ENCODE measurements at places on chromosomes 3 and 15.

DNA sequence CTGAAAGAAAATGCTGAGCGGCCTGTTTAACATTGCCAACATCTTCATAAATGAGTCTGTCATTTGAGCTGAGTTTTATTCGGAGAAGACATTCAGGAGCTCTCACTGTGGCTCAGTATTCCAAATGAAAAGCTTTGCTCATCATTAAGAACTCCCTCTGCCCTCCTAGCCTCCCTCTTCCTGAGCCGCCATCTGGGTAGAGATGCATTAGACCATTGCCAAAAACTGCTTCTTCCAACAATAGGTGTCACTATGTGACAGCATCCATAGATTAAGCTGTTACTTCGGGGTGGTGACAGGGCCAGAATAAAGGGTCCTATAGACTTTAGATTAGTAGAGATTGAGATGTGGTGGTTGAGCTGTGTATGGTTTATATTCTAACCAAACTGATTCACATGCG, 501.4 kb upstream of the NR2F2 start:
- no peak for DNase-seq

DNA sequence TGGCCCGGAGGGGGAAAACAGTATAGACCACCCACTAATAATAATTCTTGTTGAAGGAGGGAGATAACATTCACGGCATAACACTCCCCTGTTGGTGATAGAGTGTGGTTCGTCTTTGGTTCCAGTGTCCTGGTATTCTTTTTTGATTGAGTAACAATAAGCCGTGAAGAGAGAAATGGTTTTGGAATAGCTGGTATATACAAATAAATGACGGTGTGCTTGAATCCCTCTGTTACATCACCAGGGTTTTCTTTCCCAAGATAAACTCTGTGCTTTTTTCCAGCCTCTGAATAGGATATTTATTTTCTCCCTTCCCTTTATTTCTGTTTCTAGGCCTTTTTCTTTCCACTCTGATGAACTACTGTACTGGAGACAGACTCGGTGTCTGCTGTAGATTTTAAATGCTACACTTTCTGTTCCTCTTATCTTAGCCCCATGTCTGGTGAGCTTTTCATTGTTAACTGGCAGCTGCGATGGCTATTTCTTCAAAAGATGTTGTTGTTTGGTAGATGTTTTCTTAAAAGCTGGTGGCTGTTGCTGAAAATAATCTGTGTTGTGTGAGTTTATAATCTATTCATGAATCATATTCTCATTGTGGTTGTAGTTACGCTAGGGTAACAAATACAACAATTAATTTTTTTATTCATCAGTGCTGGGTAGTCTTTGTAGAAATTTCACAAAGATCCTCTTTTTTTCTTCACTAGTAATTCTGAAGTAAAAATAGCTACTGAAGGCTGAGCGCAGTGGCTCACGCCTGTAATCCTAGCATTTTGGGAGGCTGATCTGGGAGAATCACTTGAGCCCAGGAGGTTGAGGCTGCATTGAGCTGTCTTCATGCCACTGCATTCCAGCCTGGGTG, 15.5 kb upstream of the SCAANT1 start:
- DNase-seq: no peak

DNA sequence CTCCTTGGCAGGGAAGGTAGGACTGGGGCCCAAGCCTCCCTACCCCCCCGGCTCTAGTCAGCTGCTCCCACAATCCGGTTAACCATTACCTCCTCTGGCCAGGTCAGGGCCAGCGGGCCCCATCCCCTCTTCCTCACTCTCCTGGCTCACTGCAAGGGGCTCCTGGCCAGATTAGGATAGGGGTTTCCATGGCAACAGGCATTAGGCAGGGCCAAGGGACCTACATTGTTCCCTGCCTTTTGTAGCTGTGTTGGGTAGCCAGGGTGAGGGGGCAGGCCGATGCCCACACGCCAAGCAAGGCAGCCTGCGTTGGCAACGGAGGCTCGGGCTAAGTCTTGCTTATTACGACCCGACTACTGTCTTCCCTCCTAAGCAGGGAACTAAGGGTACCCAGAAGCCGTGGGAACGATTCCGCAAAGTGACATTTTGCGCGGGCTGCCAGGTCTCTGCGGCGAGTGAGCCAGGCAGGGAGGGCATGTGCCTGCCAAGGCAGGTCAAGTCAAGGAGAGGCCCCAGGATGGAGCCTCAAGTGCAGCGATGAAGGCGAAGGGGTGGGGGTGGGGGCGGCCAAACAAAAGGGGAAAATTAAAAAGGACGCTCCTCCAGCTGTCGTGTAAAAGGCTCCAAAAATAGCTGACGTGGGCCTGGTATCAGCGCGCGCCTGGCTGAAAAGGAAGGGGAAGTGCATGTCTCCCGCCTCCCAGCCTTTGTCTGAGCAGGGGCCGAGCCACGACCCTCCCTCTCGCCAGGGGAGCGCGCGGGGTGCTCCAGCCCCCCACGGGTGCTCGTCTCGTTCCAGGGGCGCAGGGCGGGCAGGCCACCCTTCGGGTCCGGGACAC, 919 bp downstream of the IDH2 start:
- no peak for DNase-seq

GRCh38 chr3:144358191-144358590, 386.6 kb downstream of the DIPK2A start:
- no peak for DNase-seq

DNA sequence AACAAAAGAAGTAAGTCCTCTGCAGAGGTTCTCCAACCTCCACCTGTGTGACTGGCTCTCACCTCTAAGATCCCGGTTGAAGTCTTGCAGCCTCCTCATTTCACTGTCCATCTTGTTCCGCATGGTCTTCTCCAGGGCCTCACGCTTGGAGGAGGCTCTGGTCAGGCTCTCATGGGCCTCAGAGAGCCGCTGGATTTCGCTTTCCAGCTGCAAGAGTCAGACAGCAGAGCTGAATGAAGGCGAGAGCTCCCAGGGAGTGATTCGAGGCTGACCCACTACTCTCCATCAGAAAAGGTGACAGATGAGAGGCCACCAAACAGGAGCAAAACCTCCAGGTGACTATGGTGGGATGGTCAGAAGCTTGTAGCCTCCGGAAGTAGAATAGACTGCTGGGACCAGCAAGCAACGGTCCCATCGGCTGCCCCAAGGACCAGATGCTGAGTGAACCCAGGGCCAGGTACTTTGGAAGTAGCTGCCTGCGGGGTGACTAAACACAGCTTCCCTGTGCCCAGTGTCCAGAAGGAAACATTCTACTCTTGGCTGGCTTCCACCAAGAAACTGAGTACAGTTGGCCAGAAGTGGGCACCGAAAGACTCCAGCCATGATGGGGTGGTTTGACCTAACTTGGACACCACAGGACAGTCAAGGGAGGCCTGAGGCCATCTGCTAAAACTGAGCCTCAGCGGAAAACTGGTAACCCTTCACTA, 7.9 kb downstream of the AMOTL2 start:
- no peak for DNase-seq

DNA sequence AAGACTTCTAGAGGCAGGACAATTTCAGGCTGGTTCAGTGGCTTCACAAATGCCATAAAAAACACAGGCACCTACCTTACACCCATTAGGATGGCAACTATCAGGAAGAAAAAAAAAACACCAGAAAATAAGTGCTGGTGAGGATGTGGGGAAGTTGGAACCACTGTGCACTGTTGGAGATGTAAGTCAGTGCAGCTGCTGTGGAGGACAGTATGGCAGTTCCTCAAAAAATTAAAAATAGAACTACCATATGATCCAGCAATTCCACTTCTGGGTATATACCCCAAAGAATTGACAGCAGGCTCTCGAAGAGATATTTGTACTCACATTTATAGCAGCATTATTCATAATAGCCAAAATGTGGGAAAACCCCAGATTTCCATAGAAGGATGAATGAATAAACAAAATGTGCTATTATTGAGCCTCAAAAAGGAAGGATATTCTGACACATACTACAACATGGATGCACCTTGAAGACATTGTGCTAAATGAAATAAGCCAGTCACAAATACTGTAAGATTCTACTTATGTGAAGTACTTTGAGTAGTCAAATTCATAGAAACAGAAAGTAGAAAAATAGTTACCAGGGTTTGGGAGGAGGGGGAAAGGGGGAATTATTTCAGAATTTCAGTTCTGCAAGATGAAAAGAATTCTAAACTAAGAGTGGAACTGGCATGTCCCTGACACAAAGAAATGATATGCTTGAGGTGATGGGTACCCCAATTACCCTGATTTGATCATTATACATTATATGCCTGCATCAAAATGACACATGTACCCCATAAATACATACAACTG, 40.9 kb downstream of the NR1D2 start:
- no peak for DNase-seq

DNA sequence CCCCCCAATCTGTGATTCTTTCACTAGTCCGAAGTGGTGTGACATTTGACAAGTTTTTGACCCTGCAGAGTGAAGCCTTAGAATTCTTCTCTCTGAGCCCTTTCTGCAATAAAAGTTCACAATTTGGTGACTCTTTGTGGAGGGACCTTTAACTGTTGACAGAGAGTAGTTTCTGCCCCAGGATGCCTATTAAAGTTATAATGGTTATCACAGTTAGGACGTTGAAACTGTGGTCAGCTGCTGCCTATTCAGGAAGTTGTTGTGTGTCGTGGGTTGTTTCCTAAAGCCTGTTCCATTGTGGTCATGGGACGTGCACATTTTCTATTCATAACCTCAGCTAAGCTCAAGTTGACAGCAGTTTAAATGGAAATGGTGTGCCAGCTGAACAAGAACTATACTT, 274.5 kb downstream of the NEK10 start:
- DNase-seq: no peak

- DNase-seq: no peak
Observed at GRCh38 chr3:11699083-11699427, 55.3 kb upstream of the VGLL4 start.

- no peak for DNase-seq
Observed at GRCh38 chr3:131550562-131551465, 48.0 kb upstream of the MRPL3 start.

DNA sequence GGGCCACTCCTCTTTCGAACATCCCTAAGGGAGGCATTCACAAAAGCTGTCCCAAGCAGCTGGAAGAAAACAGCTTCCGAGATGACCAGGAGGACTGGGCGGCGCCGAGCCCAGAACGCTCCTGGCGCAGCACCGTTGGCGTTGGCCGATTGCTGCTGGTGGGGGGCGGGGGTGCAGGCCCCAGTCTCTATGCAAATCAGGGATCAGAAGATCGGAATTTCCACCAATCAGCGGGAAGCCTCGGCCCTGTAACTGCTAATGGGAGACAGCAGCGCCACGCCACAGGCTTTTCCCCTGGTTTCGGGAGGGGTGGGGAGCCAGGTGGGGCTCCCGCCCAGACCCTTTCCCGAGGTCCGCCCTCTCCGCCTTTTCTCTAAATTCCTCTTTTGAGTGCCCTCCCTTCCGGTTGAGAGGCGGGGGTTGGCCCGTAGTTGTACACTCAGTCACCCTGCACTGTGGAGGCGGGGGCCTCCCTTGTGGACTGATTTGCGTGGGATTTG, 27.0 kb downstream of the HMCES start:
- DNase-seq: no peak

- DNase-seq: no peak
Observed at GRCh38 chr3:168583977-168584376, 488.3 kb upstream of the GOLIM4 start.

DNA sequence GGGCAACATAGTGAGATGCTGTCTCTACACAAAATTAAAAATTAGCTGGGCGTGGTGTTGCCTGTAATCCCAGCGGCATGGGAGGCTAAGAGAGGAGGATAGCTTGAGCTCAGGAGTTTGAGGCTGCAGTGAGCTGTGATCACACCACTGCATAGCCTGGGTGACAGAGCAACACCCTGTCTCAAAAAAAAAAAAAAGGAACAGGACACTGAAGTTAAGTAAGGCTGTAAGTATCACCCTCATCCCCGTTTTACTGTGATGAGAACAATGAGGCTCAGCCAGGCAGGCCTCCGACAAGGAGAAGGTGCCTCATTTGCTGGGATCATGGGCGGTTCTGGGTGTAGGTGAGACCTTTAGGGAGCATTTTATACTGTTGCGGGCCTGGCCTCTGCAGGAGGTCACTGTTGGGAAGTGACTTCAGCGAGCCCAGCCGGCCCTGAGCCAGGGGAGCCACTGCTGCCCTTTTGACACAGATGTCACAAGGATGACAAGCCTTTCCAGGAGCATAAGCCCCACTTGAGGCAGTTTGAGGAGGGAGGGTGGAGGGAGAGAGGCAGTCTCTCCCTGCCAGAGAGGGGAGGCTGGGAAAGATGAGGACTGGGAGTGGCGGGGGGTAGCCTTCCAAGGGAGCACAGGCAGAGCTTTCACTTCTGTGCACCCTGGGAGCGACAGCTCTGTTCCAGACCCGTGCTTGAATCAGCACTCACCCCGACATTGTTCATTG, 30.8 kb downstream of the IRAK2 start:
- no peak for DNase-seq

DNA sequence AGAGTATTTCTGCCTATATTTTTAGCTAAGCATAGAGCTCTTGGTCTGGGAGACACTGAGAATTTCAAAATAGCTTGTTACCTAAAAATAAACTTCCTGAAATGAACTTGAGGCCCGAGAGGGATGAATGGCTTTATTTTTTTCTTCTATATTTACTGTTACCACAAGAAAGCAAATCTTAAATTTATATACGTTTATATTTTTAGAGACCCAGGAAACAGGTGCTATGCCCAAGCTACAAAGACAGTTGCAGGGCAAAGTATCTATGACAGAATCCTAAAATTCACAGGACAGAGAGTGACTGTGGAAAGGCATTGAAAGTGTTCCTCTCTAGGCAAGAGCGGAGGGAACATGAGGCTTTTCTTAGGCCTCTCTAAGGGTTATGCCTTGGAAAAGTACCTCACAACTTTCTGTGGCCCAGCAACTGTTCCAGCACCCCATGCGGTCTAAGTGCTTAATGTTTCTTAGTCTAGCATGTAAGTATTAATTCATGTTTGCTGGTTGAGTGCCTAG, 36.5 kb downstream of the TGFBR2 start:
- DNase-seq: no peak

DNA sequence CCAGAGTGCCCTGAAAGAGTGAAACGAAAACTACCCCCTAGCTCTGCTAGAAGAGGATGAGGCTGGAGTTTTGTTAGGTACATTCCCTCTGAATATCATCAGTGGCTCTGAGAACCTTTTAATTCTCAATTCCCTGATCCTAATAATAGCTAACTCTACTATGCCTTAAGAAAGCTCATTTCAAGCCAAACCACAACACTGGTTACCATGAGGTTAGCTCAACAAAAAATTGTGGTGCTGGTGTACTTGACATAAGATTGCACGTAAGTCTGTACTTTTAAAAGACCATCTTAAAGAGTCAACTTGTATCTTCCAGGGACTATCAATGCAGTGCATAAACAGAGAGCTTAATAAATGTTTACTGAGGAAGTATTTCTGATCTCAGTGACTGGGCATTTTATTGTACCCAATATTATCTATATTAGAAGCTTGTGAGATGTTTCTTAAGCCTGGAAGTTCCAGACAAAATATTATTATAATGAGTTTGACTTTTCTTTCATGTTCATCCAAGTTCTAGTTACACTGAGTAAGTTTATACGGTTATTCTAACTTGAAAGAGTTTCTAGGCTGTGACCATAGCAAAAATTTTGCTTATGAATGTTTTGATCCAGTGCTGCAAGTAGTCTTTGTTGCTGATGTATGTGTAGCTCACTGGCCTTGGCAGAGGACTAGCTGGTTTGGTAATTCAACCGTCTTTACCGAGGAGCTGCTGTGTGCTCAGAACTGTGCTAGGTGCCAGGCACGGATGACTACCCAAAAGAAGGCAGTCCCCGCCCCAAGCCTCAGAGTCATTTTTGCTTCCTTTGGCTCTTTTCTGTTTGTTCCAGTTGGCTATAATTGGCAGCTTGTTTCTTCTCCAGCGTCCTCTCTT, 334.4 kb upstream of the TRIM42 start:
- no peak for DNase-seq

Measured in stimulated activated CD8-positive, alpha-beta memory T cell treated with anti-CD3 and anti-CD28 coated beads, Interleukin-4, amount 100 ng/mL, for 1 hour (primary cell).